ENCODE measurements at places on chromosomes 6 and 20. TPM values are rescaled to one million over a fixed set of nuclear protein-coding genes. Genes with fewer than 3 reads are reported as not detected.

DNA sequence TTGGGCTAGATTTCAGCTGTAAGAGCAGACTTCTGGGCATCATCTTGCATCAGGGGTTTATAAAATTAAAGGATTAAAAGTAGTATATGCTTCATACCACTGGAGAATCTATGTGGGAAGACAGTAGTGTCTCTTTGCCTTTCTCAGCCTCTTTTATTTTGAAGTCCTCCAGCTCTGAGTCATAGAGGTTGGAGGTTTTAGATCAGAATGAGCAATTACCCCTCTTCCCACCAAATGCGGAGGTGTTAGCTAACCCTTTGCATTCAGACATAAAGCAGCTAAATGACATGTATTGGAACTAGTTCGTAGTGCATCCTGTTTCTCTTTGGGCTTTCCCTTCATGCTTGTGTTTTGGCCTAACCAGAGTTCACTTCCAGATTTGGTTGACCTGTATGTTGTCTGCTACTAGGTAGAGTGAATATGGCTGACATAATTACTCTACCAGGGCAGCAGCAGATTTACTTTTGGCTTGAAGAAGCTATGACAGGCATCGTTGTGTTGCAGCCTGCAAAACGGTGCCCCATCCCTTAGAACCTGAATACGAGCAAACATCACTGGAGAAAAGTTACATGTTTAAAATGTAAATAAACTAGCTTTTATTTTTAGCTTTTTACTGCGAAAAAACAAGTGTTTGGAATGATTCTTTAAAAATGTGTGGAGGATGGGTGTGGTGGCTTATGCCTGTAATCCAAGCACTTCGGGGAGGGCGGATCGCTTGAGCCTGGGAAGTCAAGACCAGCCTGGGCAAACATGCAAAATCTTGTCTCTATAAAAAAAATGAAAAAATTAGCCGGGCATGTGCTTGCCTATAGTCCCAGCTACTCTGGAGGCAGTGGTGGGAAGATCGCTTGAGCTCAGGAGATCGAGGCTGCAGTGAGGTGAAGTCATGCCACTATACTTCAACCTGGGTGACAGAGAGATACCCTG, 82.2 kb downstream of the MYO6 start:
- no peak for DNase-seq

WFDC2 gene
- 0.56 TPM for polyA plus RNA-seq

DNA sequence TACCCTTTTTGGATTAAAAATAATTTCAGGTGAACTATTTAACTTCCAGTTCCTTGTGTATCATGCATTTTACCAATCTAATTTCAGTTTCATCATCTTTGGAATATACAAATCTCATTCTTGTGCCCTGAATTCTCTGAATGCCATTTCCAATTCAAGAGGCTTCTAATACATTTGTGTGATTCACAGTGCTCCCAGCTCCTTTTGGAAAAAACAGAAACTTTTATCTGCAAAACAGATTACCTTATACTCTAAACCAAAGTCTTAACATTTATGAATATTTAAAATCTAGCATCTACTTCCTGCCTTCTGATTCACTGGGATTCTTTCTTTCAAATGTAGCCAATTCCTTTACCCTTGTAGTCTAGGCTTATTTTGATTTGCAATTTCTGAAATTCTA, 11.1 kb upstream of the PEX7 start:
- DNase-seq: no peak

ANKS1A gene
- 9.4 TPM for polyA plus RNA-seq

GRCh38 chr6:10793695-10794094, 44.6 kb downstream of the MAK start:
- no peak for DNase-seq

DNA sequence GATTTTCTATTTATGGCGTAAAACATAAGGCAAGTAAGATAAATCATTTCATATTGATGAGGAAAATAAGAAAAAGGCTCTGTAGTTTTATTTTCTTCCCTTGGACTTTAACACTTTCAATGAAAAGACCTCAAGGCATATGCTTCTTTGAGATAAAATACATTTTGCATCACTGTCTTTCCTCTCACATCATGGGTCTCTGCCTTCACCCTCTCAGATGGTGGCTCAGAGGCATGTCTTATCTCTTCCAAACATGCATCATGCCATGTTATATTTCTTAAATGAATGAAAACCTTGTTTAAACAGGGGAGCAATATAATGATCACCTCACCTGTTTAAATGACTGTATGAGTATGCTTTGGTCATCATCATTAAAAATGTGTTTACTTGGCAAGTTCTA, 59.3 kb downstream of the PRL start:
- no peak for DNase-seq

All from aorta (tissue), 5 donors.